ENCODE measurements at places on chromosomes 5 and 9.
A peak's percentile ranks its signal among the peaks of the same experiment; 100 is the strongest.

GRCh38 chr5:136809382-136809781, 444.0 kb upstream of the TRPC7 start:
- DNase-seq: no peak

- no peak for DNase-seq
Measured at GRCh38 chr5:65913519-65913918, 12.9 kb upstream of the ERBIN start.

DNA sequence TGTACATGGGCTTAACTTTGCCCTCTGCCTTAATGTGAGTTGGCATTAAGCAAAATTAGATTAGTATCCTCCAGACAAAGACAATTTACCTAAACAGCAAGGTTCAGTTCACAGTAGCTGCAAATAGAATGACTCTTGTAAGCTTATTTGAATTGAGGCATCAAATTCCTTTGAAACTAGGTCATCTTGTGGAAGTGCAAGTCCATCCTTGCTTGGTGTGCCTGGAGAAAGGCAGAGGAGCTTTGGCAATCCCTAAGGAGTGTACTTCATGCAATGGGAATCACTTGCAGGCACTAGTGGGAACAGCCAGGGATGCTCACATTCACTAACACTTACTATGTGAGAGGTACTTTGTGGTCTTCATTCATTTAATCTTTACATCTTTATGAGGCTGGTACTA, 118.3 kb downstream of the DRD1 start:
- DNase-seq: no peak

DNA sequence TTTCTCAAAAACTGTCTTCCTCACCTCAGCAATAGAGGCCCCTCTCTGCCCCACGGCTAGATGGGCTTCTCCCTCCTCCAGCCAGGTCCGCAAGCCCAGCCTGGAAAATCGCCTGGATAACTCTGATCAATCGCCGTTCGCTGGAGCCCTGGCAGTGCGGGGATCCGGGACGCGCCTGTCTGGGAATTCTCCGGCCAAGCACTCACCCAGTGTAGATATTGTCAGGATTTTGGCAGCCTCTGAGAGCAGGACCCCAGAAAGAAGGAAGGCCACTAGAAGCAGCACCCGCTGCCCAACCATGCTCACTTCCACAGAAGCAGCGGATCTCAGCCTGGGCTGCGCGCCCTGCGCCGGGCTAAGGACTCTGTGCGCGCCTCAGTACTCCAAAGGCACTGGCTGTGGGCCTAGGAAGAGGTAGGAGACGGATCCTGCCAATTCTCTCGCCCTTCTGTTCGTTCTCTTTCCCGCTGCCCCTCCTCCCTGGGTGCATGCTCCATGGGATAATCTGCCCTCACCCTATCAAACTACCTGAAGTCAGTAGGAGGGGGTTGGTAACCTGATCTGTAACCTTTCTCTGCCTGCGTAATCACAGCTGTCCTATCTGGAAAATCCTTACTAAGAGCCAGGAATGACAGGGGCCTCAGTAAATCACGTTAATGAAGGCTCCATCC, at the start of gene UGT3A1:
TSS of gene UGT3A1 (minus strand) at position 450 of the 671 bp plus-strand sequence. CDS start at position 300, 150 bp downstream.
- no peak for DNase-seq

DNA sequence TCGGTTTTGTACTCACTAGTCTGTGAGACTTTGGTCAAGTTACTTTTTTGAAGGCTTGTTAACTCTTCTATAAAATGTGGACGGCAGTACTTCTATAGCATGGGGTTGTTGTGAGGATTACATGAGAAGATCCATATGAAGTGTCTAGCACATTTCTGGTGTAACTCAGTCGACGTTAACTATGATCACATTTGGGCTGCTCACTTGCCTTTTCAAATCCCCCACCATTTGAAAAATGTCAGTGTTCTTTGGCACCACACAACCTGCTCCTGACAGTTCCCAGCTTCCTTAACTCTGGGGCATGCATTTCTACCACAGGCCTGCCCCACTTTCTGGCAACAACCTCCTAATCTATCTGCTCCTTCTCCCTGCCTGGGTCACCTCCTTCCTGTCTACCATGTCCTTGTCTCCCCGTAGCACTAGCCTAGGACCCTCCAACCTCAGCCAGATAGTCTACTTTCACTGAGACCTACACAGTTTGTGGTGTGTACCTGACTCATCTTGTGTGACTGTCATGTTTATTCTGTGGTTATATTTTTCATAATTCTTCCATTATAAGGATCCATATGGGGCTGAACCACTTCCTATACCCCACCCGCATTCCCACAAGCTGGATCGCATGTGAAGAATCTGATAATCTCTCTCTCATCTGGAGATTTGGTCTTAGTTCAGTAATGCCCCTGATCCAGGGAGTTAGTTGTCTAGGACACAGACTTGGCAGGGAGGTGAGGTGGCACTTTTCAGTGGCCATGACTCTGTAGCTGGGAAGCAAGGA, 30.2 kb upstream of the BASP1 start:
- DNase-seq: no peak

DNA sequence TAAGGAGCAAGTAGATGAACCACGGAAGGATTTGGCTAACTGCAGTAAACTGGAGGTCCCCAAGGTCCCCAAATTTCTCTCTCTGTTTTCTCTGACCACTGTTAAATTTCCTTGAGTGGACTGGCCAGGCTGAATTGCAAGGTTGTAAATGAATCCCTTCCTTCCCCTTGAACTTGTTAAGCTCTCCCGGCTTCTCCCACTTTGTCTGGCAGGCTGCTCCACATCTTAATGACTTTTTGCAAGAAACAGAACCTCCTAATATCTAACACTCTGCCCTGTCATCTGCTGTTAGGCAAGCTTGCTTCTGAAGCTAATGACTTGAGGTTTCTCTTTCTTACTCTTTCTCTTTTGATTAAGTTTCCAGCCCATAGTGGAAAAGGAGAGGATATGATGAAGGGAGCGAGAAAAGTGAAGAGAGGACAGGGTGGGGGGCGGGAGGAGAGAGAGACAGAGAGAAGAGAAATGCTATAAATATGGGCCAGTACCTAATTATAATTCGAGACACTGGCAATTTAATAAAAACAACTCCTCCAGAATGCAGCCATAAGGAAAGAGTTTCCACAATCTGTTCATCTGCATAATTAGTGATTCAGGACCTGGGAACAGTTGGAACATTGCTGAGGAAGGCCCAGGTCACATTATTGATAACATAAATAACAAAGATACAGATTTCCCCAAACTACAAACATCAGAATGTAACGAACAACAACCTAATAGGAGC, 437.3 kb upstream of the MPDZ start:
- no peak for DNase-seq

- DNase-seq: no peak
Measured at GRCh38 chr5:98510143-98510985, 263.1 kb upstream of the RGMB start.

DNA sequence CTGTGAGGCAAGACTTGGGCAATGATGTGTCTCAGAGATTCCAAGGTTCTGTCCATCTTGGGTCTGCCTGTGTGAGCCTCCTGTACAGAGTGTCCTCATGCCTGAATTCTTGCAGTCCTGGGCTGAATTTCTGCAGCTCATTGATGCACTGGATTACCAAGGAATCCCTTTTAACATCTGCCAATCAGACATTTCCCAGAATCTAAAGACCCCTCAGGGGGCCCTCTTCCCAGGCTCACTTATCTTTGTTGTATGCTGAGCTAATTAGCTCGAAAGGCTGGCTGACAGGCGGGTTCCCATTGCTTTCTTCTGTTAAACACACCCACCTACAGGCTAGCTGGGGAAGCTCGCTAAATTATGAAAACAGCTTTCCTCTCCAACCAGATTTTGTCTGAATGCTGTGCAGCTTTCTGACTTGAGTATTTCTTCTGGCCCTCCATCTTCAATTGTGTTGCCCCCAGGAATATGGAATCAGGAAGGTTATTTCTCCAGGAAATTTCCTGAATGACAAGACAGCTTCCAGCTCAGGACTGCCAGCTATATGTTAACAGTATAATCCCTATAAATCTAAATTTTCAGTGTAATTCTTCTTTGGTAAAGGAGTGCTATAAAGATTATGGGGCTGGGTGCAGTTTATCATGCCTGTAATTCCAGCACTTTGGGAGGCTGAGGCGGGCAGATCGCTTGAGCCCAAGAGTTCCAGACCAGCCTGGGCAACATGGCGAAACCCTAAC, at the start of gene LIX1:
TSS of gene LIX1 (minus strand) at position 91 of the 734 bp plus-strand sequence. CDS start at position 56, 35 bp downstream.
- DNase-seq: no peak

GRCh38 chr5:588406-588995, 23.6 kb upstream of the CEP72 start:
- no peak for DNase-seq

- DNase-seq: no peak
Measured at GRCh38 chr9:35852267-35852815, 17.9 kb downstream of the OR13J1 start.

GRCh38 chr5:935510-936084, 42.9 kb downstream of the TRIP13 start:
- no peak for DNase-seq

- no peak for DNase-seq
Measured at GRCh38 chr5:2739360-2740050, 12.0 kb downstream of the IRX2 start.

GRCh38 chr9:77543131-77543822, 104.8 kb downstream of the GNA14 start:
- DNase-seq: no peak

DNA sequence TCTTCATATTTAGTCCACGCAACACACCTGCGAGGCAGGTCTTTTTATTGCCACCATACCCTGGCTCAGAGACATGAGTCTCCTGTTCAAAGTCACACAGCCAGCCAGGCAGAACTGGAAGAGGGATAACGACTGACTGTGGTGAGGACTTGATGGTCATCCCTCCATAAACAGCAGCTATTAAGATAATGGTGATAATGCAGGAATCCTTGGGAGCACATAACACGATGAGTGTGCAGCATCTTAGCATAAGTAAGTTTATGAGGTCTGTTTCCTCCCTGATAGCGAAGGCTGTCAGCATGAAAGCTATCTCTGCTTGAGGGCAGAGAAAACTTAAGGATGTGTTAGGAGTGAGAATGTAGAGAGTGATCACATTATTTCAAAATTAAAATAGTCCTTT, 30.9 kb downstream of the KCTD16 start:
- DNase-seq: no peak

- no peak for DNase-seq
Measured at GRCh38 chr5:175658299-175659145, 651 bp downstream of the HRH2 start.

DNA sequence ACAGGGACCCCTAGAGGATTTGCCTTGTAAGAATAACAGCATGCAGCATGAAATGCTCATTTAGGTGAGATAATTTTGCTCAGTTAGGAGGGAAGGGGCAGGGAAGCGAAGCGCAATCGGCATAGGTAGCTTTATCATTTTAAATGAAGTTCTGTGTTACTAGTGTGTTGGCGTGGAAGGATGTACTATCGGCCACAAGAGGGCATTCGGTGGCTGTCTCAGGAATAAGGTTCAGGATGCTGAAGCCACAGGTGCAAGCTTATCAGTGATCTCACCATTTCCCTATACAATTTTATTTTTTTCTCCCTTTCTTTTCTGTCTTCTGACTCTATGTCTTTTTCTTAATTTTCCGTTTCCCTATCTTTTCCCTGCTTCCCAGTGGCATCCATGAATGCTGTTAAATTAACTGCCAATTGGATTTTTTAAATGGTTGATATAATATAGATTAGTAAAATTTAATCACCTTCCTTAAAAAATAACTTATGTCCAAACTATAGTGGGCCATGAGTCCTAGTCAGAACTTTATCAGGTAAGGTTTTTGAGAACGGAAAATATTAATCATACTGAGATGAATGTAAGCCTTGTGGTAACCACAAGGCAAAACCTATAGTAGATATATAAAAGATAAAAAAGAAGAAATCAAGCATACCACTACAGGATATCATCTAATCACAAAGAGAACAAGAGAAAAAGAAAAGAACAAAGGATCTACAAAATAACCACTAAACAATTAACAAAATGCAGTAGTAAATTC, 1.2 kb upstream of the INSL6 start:
- DNase-seq: no peak

DNA sequence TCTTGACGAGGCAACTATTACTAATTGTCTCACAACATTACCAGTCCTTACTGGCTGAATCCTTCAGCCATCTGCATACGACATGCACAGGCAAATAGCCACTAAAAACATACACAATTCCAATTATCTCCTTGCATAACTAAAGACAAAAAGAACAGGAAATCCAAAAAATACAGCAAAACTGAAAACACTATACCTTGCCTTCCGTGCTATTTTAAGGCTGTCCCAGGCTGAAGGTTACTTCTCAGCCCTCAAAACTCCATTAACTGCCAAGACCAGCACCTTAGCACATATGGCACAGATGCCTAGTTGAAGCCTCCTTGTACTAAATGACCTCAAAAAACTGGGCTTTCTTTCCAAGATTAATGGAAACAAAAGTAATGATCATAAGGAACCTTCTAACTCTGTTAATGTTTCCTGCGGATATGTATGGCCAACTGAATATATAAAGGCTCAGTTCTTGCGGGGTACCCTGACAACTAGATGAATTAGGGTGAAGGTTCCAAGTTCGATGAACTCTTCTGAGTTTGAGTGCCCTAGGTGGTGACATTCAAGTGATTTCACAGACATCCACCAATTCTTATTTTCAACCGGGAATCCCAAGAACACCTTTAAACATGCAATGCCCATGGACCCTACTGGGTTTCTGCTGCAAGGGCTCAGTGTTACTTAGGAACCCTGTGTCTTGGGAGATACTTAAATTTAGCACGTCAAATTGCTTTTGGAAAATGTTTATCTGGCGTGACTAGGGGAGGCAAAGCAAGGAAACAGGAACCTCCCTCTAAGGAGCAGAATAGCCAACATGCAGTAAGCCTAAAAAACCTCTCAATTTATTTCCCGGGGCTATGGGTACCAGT, 455.3 kb downstream of the RAB3C start:
- no peak for DNase-seq

- no peak for DNase-seq
Measured at GRCh38 chr9:21392270-21392669, 7.1 kb upstream of the IFNA2 start.

GRCh38 chr5:38607930-38608564, 51.6 kb upstream of the LIFR start:
- DNase-seq: no peak

GRCh38 chr9:34998266-34998665, 8.7 kb downstream of the DNAJB5 start:
- DNase-seq: no peak

GRCh38 chr5:31720004-31720403, 81.1 kb downstream of the PDZD2 start:
- DNase-seq: no peak

DNA sequence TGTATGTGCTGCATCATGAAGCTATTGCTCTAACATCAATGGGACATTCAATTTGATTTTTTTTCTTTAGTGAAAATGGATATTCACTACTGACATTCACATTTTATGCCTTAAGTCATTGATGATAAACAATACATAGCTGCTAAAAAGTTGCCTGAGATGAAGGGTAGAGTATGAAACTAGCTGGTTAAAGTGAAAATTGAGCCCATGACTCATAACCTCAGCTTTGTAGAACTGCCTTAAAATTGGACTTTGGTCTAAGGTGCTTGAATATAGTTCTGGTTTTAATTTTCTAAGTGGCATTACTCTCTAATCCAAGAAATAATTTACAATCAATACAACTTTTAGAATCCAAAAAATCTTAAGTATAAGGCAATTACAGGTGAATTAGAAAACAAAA, 740.4 kb upstream of the RIOK2 start:
- no peak for DNase-seq

GRCh38 chr9:4077499-4078102, 222.3 kb downstream of the GLIS3 start:
- peak; percentile 15 for DNase-seq

GRCh38 chr9:70091572-70091971, 47.9 kb downstream of the MAMDC2 start:
- no peak for DNase-seq

GRCh38 chr9:70574151-70574837, 159.8 kb upstream of the KLF9 start:
- DNase-seq: no peak

- no peak for DNase-seq
Measured at GRCh38 chr9:109278848-109279247, 42.0 kb downstream of the EPB41L4B start.

GRCh38 chr5:32724526-32724925, 13.4 kb downstream of the NPR3 start:
- no peak for DNase-seq

Data from C1 segment of cervical spinal cord (tissue), 14 donors.